Spinal cord (tissue), 10 donors: ENCODE measurements at places on chromosomes 2 and 18.

- no peak for DNase-seq
These were observed 212.6 kb downstream of the TNS1 start for GRCh38 chr2:217790195-217790594.

DNA sequence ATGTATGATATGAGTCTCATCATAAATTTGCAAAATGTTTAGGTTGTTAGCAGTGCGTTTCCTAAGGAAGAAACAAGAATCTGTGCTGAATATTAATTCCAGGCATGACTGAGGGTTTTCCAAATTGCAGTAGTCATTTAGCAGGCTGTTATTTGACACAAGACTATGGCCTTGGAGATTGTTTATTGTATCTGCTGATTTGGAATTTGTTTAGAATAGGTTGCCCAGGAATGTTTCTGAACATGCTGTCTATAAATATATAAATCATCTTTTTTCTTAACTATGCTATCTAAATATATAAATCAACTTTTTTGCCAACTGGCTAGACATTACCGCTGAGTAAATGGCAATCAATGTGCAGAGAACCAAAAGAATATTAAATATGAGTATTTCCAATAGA, 90.9 kb downstream of the DOK6 start:
- no peak for DNase-seq

- no peak for DNase-seq
These were observed 8.9 kb downstream of the CCL20 start for GRCh38 chr2:227822416-227823003.

- DNase-seq: no peak
These were observed 553 bp downstream of the CNDP2 start for GRCh38 chr18:74496508-74497323.

DNA sequence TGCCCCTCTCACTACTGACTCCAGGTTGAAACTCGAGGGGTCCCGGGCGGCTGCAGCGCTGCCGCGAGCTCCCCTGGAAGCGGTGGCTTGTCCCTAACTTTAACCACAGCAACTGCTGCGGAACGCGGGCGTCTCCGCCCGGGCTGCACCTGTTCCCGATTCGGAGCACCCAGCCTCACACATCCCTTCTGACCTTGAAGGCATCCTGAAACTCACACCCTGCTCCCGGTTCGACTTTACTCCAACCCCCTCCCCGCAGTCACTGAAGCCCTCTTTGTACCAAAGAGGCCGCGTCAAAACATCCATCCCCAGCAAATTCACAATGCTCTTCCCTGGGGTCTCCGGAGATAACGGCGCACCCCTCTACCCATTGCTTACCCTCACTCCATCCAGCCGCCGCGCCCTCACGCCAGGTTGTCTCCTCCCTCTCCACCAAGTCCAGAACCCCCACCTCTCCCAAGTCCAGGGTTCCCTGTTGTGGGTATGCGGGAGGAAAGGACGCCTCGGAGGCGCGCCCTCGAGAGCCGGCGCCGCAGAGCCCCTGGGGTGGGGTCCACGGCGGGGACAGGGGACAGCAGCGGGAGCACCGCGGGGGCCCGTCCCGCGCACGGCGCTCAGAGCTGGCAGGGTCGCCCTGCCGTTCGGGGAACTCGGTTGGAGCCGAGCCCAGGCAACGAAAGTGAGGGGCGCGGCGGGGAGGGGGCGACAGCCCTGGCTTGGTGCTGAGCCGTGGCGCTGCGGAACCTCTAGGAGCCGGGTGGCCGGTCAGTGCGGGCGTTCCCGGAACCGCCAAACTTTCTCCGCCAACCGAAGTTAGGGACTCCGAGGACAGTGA, 934 bp downstream of the MYO5B start:
- no peak for DNase-seq

GRCh38 chr18:31241900-31242409, 76.0 kb upstream of the DSG1 start:
- no peak for DNase-seq

GRCh38 chr2:111986116-111986900, 68.8 kb upstream of the TMEM87B start:
- DNase-seq: no peak

DNA sequence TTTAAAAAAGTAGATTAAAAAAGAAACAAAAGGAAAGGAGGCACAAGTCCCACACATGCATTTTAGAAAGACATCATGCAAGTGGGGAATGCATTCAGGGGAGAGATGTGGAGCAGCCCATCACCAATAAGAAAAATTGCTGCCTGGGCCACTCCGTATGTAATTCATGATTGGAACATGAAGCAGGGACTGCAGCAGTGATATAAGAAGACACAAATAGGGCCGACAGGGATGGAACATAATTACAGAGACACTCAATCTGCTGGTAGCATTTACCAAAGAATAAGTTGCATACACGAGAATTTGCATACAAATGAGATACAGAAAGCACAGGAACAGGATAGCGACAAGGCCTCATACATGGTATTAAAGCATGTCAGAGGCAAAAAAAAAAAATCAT, 6.5 kb upstream of the AFF3 start:
- DNase-seq: no peak
